ENCODE measurements at places on chromosomes 7 and 10. TPM values are rescaled to one million over a fixed set of nuclear protein-coding genes. Genes with fewer than 3 reads are reported as not detected.
A peak's percentile ranks its signal among the peaks of the same experiment; 100 is the strongest.

DNA sequence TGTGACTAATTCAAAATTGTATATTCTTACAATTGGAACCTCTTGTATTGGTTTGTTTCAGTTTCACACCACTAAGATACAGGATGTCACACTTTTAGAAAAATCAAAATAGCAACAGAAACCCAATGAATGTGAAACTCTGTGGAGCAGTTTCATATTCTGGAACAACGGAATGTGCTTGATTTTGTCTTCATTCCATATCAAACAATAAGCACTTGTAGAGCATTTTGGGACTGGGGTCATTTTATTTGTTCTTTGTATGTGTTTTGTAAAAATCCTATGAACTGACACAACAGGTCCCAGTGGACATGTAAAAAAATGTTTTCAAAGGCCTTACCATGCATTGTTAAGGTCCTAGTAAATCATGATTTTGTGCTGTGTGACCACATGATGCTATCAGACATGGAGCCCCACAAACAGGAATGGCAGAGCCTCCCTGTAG lies 123.1 kb downstream of the DKK1 start:
- no peak for DNase-seq

DNA sequence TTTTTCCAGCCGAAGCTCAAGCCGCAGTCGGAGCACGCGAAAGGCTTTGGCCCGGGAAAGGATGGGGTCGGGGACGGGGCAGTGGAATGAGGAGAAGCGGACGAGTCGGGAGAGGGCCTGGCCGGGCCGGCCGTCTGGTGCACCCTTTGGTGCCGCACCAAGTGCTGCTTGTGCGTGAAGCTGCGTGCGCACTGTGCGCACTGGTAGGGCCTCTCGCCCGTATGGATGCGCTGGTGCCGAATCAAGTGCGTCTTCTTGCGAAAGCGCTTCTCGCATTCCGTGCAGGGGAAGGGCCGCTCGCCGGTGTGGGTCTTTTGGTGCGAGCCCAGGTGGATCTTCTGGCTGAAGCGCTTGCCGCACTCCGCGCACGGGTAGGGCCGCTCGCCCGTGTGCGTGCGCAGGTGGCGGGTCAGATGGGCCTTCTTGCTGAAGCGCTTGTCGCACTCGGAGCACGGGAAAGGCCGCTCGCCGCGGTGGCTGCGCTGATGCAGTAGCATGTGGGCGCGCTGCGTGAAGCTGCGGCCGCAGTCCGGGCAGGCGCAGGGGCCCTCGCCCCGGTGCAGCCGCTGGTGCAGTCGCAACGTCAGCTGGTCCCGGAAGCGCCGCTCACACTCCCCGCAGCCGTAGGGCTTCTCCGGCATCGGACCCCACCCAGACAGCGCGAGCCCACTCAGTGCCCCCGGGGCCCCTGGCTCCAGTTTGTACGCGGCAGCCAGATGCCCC lies 7.8 kb downstream of the ZNF467 start:
- DNase-seq, result no peak

DNA sequence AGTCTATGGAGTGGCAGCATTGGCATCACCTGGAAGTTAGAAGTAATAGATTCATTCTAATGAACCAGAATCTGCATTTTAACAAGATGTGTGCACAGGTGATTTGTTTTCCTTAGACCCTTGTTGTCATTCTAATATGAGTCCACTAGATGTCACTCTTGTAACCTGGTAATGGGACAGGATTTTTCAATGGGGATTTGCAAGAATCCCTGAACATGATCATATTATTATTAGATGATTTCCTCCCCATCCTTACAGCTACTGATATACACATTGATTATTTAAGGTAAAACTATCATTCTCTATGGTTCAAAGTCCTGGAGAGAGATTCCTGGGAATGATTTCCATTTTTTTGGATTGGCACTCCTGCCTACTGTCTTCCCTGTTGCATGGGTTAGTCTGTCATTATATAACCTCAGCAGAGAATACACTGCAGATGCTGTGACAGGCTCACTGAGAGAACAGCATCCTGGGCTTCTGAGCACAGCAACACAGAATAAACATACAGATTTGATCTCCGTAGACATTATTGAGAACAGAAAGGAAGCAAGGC lies 194.9 kb downstream of the SUGCT start:
- DNase-seq, result peak; percentile 52

DNA sequence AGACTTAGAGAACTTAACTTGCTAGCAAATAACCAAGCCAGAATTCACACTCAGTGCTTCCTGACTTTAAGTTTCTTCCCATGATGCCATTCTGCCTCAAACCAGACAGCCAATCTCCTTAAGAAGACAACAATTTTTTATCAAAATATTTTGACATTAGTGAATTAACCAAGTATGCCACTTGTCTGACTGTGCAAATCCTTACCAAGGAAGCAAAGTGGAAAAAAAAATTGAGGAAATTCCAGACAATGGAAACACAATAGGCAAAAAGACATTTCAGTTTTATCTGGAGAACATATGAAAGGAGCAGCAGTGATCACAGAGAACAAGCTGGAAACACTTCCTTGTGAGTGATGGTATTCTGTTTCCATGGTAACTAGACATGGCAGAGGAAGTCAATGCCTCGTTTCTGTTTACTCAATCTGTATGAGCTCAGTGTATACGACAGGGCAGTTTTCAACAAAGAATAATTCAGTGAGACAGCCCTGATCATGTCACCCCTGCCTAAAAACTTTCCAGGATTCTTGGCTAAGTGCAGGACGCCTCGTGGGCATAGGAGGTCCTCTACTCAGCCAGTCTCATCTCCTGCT lies 114.2 kb downstream of the DYNC1I1 start:
- DNase-seq, result no peak

The SLC29A4 gene
- polyA plus RNA-seq, result 37.4 TPM
